ENCODE measurements at places on chromosomes 7 and 10.

DNA sequence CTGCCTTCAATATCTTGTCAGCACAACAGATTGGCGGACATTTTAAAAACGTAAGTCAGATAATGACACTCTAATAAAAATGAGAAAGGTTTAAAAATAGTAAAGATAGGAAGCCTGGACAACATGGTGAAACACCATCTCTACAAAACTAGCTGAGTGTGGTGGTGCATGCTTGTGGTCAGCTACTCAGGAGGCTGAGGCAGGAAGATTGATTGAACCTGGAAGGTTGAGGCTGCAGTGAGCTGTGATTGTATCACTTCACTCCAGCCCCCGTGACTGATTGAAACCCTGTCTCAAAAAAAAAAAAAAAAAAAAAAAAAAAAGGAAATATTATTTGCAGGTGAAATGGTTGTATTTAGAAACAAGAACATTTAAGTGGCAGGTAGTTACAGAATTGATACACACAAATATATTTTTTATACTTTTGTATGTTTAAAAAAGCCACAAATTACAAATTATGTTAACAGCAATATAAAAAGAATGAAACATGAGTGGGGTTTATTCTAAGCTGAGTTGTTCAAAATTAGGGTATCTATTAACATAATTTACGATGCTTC, 141.9 kb downstream of the ADK start:
- DNase-seq = peak; percentile 50

DNA sequence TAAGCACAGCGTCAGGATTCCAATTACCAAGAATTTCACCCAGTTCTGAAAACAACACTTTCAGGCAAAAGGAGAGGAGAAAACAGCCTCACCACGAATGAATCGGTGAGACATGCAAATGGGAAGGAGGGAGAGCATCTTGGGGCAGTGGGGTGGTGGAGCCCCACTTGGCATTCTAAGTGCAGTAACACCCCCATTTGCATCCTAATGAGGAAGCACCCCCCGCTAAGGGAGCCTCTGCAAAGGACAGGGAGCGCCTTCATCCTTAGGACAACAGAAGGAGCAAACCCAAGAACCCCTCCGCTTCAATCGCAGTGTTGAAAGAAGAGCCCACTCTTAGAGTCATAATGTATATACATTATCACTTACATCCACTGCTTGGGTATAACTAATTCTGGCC, 46.8 kb downstream of the NRAP start:
- no peak for DNase-seq

DNA sequence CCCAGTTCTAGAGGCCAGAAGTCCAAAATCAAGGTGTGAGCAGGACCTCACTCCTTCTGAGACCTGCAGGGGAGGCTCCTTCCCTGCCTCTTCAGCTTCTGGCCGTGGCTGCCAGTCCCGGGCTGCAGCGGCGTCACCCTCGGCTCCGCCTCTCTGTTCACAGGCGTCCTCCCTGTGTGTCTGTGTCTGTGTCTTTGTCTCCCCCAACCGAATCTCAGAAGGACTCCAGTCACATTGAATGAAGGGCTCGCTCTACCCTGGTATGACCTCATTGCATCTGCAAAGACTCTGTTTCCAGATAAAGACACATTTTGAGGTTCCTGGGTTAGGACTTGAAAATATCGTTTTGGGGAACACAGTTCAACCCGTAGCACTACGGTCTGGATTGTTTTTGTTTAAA, 33.1 kb upstream of the GALNT11 start:
- peak; percentile 29 for DNase-seq

- no peak for DNase-seq
These were observed 59.3 kb downstream of the SEC61G start for GRCh38 chr7:54699715-54700114.

- DNase-seq = peak; percentile 85
These were observed 32.1 kb upstream of the EZH2 start for GRCh38 chr7:148916186-148916585.

- DNase-seq = peak; percentile 23
These were observed 133.5 kb downstream of the NRBF2 start for GRCh38 chr10:63266391-63267316.

GRCh38 chr10:63605197-63605967, 84.2 kb downstream of the REEP3 start:
- no peak for DNase-seq

DNA sequence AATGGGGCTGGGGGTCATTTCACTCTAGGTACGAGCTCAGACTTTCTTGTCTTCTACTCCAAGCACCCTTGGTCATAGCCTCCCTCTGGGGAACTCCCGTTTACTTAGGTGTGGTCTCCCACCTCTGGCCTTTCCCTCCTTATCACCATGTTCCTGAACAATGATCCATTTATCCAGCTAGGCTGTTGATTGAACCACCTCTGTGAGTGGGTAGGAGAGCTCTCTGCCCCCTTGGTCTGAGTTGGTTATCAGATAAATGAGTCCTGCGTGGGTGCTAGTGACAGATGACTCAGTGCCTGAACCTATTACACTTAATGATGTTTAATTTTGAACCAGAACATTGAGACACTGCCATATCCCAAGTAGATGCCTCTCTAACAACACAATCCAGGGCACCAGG, 9.4 kb downstream of the BLNK start:
- no peak for DNase-seq
